ENCODE measurements at places on chromosomes 1 and 21.

DNA sequence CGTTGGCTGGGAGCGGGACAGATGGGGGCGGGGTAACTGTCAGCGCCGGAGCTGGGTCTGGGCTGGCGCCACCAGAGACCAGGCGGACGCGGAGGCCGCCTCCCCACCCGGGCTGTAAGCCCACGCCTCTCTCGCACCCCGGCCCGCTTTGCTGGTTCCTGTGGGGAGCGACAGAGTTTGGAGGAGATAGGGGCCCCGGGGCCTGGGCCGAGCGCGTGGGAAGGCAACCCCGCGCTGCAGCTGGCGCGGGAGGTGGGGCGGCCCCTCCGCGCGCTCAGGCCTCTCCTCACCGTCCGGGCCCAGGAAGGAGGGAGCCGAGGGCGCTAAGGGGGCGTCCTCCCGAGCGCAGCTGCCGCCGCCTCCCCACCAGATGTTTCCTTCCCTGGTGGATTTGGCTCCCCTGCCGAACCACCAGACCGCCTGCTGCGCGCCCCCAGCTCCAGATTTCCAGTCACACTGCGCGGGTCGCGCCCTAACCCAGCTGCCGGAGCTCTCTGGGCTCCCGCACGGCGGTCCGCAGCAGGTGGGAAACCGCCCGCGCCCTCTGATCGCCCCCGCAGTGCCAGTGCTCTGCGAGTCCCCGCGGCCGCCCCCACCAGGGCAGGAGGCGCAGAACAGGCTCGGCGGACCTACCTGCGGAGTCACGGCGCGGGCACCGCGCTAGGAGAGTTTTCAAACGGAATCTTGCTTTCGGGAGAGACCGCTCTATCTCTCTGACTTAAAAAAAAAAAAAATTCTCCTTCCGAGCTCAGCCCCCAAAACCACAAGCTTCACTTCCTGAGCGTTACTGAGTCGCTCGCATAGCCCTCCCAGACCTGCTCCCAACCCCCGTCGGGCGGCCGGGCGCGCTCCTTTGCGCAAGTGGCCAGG, 1.1 kb downstream of the GFI1 start:
- peak; percentile 90 for DNase-seq

- peak; percentile 9 for DNase-seq
Measured at GRCh38 chr1:10866321-10867093, 70.1 kb upstream of the CASZ1 start.

GRCh38 chr1:222761083-222761482, 24.1 kb downstream of the FAM177B start:
- DNase-seq, result no peak

DNA sequence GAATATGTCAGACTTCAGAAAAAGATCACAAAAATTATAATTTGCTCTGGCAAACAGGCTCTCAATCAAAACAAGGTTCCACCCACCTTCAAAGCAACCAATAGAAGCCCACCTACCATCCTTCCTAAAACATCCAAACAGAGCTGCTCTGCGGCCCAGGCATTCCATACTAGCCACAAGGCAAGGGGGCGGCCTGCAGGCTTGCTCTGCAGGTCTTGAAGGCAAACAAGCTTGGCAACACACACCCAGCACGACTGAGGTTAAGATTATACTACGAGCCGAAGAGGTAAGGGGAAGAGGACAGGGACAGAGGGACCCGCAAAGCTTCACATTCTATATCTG, 207.3 kb downstream of the SLC45A1 start:
- DNase-seq, result no peak

DNA sequence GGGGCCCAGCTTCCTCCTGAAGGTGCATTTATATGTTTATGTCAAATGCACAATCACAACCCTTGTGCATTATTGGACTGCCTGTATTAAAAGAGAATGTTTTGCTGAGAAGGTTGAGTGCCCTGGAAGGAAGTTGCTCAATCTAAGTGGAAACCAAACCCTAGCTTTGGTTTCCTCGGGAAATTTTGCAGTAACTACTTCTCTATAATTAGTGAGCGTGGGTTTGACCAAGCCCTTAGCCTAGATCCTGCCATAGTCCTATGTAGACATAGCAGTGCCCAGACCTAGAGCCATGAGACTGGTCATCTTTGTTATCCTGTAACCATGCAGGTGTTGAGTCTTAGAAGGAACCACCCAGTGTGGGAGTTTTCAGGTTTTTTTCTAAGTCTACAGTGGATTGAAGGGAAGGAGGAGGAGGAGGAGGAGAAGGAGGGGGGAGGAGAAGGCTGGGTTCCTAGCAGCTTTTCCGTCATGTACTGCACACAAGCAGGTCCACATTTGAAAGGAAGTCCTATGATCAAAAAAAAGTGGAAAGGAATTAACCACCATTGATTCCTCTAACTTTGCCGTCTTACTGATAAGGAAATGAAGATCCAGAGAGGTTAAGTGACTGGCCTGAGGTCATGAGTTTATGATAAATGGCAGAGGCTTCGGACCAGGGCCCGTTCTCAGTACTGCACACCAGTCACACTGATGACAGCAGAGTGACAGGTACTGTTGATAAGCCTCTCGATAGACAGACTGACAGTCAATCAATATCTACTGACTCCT, 72.2 kb upstream of the LYST start:
- no peak for DNase-seq

- DNase-seq, result no peak
Measured at GRCh38 chr1:30677471-30677870, 45.9 kb downstream of the MATN1 start.

DNA sequence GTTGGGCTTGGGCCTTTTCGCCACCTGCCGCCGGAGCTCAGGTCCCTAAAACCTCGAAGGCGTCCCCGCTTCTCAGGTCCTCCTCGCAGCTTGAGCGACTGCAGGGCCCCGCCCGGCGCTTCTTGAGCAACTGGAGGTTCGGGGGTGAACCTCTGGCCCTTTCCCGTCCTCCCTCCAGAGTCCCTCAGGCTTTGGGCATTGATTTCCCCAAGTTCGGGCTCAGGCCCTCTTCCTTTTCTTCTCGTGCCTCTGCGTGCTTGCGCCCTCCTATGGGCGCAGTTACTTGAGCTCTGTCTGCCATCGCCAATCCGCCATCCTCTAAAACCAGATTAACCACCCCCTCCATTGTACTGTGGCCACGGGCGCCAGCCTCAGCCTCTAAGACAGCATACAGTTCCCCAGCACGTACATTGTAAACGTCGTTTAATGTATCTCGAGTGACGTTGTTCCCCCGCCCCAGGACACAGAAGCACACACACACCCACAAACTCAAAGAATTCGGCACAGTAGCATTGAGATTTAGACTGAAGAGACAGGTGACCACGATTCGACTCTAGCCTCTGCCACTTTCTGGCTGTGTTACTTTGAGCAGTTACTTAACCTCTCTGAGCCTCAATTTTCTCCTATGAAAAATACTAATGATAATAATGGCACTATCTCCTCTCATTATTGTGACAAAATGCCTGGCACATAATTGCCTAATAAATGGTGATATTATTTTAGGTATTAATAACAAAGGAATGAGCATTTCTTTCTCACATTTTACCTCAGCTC, 22.6 kb downstream of the BTG2 start:
- no peak for DNase-seq

DNA sequence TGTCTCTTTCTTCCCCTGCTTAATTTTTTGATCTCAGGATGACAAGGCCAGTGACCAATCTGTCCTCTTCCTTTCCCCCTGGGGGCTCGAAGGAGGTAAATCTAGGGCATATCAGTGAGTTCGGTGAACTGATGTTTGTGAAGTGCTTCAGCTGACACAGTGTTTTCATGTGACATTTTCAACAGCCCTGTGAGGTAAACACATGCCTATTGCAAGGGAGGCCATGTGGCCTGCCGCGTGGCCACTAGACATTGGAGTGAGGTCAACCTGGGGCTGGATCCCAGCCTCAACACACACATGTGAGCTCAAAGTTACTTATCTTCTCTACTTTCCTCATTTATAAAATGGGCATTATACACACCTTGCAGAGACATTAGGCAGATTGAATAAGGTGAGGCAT, 126.3 kb downstream of the PLPP3 start:
- no peak for DNase-seq

DNA sequence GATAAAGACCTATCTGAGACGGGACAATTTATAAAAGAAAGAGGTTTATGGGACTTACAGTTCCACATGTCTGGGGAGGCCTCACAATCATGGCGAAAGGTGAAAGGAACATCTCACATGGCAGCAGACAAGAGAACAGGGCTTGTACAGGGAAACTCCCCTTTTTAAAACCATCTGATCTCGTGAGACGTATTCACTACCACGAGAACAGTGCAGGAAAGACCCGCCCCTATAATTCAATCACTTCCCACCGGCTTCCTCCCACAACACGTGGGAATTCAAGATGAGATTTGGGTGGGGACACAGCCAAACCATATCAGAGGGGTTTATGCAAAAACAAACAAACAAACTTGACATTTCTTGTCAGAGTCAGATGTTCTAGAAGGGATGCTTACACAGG, 89.7 kb downstream of the PLPP3 start:
- no peak for DNase-seq

- no peak for DNase-seq
Measured at GRCh38 chr21:29295066-29295650, 3.6 kb upstream of the BACH1 start.

- no peak for DNase-seq
Measured at GRCh38 chr1:94974241-94974640, 47.3 kb upstream of the CNN3 start.

GRCh38 chr1:1021920-1022259, 2.0 kb downstream of the AGRN start:
- no peak for DNase-seq

GRCh38 chr1:51296383-51297357, 33.7 kb downstream of the TTC39A start:
- DNase-seq, result peak; percentile 65

DNA sequence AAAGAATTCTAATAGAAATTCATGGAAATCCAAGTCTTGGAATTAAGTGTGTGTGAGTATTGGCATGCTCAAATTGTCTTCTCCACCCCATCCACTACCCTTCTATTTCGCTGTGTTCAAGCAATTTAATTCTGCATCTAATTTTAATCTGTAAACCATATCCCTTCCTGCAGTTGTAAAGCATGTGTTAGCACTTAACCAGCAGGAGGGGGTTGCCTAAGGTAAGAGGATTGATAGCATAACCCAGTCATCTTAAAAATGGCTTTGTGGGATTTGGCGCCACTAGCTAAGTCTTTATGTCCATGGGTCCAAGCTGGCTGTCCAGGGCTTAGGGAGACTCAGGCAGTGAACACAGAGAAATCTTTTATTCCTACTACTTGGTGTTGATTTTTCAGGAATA, 210.3 kb downstream of the PTPRC start:
- DNase-seq, result no peak

DNA sequence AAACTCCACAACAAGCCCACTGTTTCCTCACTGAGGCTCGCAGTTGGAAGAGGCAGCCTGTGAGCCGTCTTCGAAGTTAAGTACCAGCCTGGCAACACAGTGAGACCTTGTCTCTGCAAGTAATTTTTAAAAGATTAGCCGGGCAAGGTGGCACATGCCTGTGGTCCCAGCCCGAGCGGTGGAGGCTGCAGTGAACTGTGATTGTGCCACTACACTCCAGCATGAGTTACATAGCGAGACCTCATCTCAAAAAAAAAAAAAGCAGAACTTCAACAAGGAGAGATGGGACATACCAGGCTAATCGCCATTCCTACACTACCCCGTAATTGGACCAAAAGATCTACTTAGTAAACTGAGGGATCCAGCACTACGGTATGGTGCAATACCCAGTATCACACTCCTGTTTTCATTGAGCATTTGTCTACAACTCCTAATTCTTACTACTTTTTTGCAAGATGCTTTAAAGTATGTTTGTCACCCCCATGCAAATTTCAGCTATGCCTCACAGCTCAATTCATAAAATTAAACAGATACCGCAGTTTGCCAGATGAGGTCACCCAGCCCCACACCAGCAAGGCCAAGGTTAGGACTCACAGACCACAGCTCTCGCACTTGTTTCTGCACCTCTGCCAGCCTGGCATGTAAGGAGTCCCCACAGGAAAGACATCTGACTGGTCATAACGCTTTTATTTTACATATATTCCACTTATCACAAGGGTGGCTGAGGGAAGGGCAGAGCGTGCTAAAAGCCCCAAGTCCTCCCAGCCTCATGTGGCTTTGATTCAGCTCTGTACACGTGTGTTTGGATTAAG, 21.0 kb downstream of the SDE2 start:
- no peak for DNase-seq

DNA sequence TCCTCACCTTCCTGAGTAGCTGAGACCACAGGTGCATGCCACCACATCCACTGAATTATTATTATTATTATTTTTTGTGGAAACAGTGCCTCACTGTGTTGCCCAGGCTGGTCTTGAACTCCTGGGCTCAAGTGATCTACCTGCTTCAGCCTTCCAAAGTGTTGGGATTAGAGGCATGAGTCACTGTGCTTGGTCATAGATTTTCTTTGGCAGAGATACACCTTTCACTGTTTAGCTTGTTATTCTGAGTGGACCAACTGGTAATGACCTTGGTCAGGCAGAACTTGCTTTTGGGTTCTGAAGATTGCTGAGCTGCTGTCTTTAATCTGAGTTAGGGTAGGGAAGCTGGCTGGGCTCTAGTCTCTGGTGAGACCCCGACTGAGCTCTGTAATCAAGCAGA, 66.8 kb downstream of the DNAH14 start:
- DNase-seq, result no peak

DNA sequence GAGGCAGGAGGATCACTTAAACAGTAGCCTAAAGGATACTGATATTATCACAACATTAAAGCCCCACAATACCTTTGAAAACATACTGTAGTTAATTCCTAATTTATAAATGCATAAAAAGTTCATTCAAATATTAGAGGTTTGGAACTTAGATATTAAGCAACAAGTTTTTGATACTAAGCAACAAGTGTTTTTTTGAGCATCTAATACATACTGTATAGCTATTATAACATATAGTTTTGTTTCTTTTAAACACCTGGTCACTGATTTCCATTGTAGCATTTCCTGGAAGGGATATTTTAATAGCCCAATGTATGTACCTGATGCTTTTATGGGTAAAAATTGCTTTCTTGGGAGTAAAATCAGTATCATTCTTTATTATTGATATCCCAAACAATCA, 4.5 kb downstream of the UHMK1 start:
- no peak for DNase-seq

- DNase-seq, result no peak
Measured at GRCh38 chr1:100597061-100597741, 59.3 kb downstream of the GPR88 start.

All from stimulated activated CD8-positive, alpha-beta memory T cell treated with anti-CD3 and anti-CD28 coated beads, Interleukin-15, amount 100 ng/mL, for 48 hours (primary cell).